ENCODE measurements at places on chromosomes 11 and 22. TPM values are rescaled to one million over a fixed set of nuclear protein-coding genes. Genes with fewer than 3 reads are reported as not detected.

The MS4A3 gene
- total RNA-seq = not detected

The ZP1 gene
- total RNA-seq = not detected

DNA sequence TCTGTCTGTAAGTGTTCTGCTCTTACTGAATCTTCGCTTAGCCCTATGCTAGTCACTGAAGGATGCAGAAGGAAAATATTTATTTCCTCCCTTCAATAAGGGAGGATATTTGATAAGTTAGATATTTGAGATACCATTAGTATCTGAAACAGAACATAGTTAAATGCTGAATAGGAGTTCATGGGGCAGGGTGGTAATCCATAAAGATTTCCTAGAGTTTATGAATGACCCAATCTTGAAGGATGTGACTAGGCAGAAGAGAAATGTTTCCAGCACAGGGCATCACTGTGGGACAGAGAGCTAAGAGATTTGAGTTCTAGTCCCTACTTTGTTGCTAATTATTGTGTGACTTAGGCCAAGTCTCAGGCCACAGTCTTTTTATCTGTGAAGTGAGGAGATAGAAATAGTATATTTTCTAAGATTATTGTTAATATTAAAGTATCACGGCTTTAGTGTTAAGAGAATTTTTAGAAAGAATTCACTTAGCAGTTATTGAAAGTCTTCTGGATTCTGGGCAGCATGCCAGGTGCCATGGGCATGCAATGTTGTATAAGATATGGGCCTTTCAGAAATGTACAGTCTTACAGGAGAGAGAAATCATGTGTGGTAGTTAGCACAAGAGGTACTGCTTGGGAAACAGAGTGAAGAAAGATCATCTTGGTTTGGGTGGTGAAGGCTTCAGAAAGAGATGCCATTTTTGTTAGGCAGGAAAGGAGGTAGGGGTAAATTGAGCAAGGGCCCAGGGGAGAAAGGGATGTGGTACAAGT is 24.0 kb downstream of the SWAP70 start:
- no peak for DNase-seq
- H3K27ac ChIP-seq = no peak overlapping the region
- no peak overlapping the region for H3K4me3 ChIP-seq
- H3K4me1 ChIP-seq = no peaks in the 10 kb centered on the region

The MRGPRD gene
- not detected for total RNA-seq

All from progenitor cell of endocrine pancreas (in vitro differentiated cells).